ENCODE measurements at places on chromosomes 3 and 15.

DNA sequence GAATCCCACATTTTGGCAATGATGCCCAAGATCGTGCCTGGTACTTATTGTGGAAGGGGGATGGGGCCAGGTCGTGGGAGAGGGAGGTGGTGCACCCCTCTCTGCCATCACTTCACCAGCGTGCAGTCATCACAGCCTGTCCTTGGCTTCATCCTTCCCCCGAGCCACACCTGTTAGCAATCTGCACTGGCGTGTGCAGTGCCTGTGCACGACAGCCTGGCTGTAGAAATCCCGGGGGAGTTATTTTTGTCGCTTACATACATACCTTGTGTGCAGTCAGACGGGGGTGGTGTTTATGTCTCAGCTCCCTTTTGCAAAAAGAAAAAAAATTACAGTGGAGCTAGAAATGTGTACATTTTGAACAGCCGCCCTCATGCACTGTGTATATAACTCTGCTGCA lies 216.0 kb downstream of the TLE3 start:
- no peak for DNase-seq

DNA sequence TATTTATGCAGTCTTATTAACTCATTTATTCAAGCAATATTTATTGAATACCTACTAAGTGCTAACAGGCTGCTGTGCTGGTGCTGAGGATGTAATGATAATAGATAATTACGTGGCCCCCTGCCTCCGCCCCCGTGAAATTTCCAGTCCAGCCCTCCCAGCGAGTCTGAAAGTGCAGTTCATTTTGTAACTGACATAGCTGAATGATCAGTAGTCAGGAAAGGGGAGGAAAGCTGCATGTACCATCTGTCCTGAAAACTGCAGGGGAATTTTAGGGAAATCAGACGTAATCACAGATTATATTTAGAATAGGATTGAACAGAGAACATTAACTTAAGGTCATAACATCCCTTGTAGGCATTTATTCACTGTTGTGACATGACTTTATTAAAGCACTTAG lies 736.8 kb downstream of the MCTP2 start:
- no peak for DNase-seq

- DNase-seq: no peak
Measured at GRCh38 chr15:64645995-64646394, 129.4 kb downstream of the RBPMS2 start.

- DNase-seq: no peak
Measured at GRCh38 chr15:95267481-95267880, 1036.1 kb downstream of the MCTP2 start.

- no peak for DNase-seq
Measured at GRCh38 chr3:112894258-112894657, 47.6 kb upstream of the CD200R1L start.

- no peak for DNase-seq
Measured at GRCh38 chr3:31985831-31986230, 4.3 kb downstream of the ZNF860 start.

DNA sequence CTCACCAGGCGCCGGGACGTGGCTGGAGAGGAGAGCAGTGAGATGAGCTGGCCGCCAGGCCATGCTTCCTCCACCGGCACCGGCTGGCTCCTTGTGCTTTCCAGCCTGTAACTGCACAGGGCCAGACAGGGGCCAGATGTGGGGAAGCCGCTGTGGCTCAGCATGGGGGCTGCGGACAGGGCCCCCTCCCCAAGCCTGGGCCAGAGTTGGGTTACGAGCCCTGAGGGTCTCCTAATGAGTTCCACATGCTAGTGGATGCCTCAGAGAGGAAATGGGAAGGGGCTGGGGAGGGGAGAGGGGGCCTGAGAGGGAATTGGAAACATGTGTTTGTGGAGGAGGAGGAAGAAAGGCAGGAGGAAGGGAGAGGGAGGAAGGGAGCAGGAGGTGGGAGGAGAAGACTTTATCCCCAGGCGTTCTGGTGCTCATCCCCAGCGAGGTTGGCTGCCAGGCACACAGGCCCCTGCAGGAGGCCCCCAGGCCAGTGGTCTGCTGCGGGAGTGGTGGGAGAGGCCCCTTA lies 11.7 kb upstream of the DUSP7 start:
- DNase-seq: no peak

DNA sequence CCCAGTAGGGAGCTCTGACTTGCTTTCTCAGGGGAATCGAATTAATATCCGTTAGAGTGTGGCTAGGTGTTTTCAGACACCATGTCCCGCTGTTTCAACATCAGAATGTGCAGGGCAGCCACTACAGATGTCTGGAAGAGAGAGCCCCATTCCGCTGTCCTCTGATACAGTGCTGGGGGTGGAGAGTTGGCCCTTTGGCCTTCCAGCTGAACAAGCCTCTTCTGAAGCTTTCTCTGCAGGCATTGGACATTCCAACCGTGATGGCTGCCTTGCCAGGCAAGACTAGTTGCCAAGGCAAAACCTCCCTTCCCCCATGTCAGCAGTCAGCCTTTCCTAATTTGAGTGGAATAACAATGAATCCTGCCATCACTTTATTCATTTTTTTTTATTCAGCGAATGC lies 1.5 kb downstream of the FAH start:
- no peak for DNase-seq

GRCh38 chr3:158801201-158801600 lies 653 bp upstream of the MFSD1 start:
- no peak for DNase-seq

DNA sequence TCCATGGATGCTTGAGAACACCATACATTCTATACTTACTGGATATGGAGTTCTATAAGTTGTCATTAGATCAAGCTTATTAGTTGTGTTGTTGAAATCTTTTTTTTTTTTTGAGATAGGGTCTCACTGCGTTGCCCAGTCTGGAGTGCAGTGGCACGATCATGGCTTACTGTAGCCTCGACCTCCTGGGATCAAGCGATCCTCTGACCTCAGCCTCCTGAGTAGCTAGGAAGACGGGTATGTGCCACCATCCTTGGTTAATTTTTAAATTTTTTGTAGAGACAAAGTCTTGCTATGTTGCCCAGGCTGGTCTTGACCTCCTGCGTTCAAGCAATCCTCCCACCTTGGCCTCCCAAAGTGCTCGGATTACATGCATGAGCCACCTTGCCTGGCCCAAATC lies 12.5 kb upstream of the NCBP2 start:
- no peak for DNase-seq

DNA sequence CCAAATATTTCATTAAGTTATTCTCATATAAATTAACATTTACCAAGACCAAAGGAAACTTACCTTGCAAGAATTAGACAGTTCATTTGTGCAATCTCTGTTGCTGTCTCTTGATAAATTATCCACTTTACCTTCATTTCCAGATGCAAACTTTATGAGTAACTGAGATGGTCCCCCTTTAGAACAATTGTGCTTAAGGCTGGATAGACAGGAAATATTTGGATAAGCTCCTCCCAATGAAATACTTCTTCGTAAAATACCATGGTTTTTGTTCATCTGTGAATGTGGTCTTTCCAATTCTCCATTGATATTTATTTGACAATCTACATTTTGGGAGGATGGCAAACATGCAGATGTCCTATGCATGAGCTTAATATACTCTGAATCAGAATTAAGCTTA lies 78.2 kb downstream of the NEDD4 start:
- DNase-seq: no peak

DNA sequence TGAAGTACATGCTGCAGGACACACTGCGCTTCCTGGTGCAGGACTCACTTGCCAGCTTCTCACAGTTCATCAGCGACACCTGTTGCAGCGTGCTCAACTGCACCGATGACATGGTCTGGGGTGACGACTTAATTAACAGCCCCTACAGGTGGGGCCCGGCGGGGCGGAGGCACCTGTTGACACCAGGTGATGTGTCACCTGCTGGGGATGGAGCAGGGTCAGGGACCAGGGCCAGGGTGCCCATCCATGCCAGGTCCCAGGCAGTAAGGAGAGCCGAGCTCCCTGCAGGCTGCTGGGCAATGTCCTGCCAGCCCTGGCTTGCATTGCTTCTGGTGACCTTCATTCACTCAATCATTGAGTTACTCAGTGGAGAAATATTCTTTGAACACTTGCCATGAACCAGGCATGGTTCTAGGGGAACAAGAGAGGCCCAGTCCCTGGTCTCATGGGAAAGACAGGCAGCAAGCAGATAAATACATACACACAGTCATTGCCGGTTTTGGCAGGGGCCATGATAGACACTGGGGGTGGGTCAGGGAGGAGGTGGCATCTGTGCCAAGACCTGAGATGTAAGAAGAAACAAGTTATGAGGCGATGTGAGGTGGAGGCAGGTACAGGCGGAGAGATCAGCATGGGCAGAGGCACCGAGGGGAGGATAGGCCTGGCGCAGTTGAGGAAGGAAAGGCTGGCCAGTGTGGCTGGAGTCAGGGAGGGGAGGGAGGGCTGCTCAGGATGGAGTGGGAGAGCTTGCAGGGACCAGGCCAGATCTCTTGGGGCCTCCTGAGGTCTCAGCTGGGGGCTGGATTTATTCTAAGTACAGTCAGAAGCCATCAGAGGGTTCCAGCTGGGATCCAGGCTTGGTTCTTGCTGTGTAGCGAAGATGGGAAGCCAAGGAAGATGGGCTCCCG lies 30.8 kb downstream of the DNAH1 start:
- DNase-seq: no peak

DNA sequence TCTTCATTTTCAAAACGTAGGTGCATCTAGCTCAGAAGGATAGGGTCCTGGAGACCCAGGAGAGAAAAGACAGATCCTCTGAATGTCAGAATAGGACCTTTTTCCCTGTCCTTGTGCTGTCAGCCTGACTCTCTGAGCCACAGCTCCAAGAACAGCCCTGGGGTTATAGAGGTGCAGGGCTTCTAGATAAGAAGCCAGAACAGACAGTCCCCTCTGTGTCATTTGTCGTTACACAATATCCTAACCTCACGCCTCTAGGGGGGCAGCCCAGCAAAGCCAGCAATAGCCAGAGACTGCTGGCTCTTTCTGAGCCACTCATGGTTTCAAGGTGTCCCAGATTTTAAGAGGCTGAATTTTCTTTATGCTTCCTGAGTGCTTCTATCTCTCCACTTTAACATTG lies 153.2 kb upstream of the THBS1 start:
- DNase-seq: no peak

DNA sequence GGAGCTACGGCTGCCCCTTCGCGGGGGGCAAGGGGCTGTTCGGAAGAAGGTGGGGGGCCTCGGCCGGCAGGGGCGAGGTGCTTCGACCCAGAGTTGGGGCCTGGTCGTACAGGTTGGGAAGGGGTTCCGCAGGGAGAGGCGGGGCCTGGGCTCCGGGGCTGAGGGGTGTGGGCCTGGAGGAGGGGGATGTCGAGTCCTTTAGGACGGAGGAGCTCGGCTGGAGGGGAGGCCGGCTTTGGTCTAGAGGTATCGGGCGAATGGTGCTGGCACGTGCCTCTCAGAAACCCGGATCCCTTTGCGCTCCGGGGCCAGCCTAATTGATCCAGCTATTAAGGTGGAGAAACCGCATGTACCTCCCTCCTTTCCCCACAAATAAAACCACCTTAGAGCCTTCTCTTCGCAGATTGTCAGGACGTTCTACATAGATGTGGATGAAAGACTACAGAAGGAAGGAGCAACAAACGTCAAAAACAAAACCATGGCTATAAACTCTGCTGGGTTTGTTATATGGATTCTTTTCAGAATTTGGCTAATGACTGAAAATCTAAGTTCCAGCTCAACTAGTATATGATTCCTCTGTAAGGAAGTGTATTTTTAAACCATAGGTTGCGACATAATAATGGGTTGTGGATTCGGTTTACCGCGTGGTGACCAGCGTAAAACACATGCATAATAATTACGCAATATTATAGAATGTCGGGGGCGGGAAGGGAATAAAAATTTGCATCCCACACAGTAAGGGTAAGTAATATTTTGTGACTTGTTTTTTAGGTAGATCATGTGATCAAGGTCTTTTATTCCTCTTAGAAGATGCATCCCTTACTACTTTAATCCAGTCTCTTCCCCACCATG lies 644 bp upstream of the NGLY1 start:
- no peak for DNase-seq

- DNase-seq: no peak
Measured at GRCh38 chr3:39149059-39149455, 4.3 kb downstream of the CSRNP1 start.

DNA sequence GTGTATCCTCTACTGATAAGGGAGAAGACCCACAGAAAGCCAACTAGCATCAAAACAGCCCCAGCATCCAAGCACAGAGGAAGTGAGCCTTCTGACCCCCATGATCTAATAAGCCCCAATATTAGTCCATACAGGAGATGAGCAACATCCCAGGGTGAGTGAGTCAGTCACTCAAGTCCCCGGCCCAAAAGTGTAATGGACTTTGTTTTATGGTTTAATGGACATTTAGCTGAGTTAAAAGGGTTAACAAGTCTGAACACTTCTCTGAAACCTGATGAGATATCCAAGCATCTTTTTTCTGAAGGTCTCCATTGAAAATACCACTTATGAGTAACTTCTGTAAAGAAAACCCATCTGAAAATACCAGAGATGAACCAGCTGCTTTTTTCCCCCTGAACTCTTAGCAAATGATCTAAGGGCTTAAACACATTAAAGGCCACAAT lies 115.6 kb downstream of the GREM1 start:
- no peak for DNase-seq

DNA sequence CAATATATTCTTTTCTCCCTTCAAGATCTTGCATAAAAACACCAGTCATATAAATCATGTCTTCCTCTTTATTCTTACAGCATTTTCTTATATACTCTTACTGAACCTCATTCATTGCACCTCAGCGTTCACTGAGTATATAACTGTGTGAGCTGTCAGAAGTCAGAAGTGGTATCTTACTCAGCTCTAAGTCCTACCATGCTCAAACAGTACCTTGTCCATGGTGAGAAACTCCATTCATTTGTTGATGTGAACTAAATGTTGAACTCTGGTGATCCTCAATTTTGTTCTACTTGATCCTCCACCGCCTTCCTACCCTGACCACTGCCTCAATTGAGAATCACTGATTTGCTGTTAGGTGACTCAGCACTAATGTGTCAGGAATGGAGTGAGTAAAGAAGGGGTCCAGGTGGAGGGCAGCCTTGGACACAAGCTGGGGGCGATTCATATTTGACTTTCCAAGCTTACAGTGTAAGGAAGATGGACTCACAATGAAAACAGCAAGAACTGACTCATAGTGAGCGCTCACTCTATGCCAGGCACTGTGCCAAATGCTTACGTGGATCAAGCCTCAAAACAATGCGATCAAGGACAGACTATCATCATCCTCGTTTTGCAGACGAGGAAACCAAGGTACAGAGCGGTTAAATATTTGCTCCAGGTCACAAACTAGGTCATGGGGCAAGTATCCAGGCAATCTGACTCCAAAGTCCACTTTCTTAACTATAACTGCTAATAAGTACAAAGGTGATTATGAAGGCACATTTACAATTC lies 13.5 kb upstream of the ZFYVE19 start:
- no peak for DNase-seq
